ENCODE measurements at places on chromosomes 1 and 21.

DNA sequence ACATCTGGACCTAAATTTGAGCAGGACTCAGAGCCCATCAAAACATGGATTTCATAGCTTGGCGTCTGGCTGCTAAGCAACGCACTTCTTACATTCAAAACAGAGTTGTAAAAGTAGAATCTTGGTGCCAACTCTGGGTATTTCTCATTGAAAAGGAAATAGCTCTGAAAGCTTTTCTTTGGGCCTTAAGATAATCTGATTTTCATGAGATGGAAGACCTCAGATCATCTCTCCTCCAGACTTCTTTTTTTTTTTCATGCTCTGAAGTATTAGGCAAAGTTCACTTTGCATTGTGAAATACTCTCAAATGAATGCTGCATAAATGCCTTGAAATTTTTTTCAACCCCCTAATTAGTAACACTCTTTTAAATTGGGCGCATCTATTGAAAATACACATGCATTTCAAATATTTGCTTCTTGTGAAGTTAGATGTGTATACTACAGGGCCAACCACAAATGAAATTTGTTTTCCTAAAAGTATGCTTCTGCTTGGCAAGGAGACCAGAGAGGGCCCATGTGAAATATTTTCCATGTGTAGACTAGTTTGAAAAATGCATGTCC lies 4.2 kb downstream of the ADAMTS5 start:
- no peak for DNase-seq

DNA sequence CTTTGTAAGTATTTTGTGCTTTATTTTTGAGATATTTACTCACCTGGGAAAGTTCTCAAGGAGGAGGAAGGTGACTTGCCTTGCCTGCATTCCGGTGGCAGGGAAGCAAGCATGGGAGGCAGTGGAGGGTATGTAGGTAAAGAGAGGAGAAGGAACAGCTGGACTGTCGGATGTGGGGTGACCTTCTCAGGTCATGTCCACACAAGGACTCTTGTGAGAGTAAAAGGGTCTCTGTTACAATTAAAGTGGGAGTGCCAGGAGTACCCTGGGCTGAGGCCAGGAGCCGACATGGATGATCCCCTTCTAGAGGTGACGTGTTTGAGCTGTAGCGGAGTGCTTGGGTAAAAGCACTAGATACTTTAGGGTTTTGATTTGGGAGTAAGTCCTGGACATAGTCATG lies 25.0 kb downstream of the UBE4B start:
- DNase-seq = no peak

DNA sequence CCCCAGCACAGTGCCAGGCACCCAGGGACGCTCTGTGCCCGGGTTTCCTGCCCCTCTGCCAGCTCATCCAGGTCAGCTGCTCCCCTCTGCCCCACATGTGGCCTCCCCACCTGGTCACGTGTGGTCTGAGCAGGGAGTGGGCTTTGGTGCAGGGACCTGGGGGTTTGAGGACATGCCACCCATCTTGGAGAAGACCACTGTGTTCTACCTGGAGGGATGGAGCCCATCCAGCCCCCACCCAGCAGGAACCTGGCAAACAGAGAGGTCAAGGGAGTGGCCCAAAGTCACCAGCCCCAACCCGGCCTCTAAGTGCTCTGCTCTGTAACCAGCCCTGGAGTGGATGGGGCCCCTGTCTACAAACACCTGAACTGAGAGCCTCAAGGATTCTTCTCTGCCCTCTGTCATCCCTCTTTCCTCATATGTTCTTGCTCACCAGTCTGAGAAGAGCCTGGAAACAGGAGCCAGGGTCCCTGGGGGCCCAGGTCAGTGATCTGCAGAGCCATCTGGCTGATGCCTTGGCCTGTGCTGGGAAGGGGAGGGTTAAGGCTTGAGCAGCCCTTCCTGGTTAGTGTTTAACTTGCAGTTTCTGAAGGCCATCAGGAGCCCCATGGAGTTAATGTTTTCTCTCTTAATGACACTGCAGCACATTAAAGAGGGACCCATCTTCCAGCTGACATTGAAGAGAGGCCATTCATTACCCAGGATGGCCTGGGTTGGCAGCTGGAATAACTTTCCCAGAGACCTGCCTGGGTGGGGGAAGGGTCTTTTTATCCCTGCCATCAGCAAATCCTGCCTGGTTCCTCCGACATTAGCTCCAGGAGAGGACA lies 235.4 kb downstream of the PTPRU start:
- DNase-seq = no peak

DNA sequence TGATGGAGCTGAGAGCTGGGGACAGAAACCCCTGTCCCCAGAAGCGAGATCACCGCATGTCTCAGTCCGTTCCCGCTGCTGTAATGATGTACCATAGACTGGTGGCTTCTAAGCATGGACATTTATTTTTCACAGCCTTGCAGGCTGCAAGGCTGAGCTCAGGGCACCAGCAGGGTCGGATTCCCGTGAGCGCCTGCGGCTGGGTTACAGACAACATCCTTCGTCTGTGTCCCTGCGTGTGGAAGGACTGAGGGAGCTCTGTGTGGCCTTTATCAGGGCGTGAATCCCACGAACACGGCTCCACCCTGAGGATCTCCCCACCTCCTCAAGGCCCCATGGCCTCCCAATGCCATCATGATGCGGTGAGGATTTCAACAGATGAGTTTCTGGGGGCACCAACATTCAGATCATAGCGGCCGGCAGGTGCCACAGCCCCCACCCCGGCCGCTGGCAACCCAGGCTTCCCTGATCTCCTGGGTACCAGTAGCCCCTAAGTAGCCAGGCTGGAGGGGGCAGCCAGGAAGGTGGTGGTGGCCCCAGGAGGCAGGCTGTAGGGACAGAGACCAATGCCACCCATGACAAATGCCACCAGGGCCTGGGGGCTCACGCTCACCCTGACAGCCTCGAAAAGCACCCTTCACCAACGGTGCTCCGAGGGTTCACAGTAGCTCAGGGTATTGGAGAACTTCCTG lies 104.4 kb downstream of the CRYAA start:
- no peak for DNase-seq

GRCh38 chr1:10734375-10734774 lies 62.1 kb downstream of the CASZ1 start:
- no peak for DNase-seq

- no peak for DNase-seq
These were observed 143.0 kb downstream of the ELAVL4 start for GRCh38 chr1:50251702-50252101.

GRCh38 chr1:197519741-197520334 lies 251.8 kb downstream of the CRB1 start:
- no peak for DNase-seq

DNA sequence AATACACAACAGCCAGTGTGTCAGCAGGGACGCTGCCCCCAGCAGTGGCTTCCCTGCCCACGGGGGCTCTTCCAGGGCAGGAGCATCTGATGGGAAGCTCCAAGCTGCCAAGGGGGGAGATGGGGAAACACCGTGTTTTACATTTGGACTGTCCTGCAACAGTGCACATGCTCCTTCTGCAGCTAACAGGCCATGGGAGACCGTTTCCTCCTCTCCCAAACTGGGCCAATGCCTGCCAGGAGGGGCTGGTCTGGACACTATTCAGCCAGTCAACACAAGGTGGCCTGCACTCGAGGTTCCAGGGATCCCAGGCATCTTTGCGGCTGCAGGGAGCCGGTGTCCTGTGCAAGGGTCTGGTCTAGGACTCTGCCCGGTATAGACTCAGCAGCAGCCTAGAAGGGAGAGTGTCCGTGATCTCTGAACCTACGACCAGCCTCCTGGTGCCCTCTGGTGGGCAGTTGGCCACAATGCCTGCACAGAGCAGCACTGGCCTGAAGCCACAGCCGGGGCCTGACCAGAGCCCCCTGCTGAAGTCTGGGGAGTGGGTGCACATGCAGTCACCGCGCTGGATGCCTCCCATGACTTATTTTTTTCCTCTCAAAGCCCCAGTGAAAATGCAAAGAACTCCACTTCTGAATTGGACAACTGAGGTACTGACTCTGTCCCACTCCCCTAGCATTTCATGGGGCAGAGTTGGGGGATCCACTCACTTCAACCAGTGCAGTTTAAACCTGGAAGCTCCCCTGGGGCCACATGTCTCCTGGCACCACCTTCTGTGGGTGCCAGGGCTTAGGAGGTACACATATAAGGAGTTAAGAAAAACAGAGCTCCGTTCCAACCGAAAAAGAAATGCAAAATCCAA lies 33.3 kb downstream of the RCC2 start:
- DNase-seq = peak; percentile 39

DNA sequence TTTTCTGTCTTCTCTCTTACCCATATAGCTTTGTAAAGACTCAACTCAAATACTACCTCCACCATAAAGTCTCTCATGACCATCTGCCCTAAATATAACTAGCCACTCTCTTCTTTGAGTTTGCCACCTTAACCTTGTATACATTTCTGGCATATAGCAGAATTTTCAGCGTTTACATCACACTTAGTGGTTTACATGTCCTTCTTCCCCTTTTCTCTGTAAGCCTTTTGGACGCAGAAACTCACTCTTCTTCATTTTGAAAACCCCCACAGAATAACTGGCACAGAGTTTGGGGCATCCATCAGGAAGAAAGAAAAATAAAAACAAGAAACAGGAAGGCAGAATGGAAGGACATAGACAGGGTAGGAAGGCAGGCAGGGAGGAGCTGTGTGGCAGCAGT lies 131.8 kb upstream of the DUSP10 start:
- no peak for DNase-seq

DNA sequence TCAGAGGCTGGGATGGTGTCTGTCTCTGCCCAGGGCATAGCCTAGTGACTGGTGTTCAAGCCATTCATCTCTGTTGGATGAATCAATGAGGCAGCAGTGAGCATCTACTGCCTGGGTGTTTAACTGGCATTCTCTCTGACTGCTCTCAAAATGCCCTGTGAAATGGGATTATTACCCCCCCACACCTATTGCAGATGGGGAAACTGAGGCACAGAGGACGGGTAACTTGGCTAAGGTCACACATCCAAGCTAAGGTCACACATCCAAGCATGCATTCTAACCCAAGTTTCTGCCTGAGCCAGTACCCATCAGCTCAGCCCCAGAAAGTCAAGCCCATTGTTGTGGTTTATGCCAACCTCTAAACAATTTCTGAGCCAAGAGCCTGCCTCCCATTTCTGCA lies 5.0 kb downstream of the TTC39A start:
- no peak for DNase-seq

GRCh38 chr21:26087223-26087918 lies 83.2 kb downstream of the APP start:
- DNase-seq = no peak

DNA sequence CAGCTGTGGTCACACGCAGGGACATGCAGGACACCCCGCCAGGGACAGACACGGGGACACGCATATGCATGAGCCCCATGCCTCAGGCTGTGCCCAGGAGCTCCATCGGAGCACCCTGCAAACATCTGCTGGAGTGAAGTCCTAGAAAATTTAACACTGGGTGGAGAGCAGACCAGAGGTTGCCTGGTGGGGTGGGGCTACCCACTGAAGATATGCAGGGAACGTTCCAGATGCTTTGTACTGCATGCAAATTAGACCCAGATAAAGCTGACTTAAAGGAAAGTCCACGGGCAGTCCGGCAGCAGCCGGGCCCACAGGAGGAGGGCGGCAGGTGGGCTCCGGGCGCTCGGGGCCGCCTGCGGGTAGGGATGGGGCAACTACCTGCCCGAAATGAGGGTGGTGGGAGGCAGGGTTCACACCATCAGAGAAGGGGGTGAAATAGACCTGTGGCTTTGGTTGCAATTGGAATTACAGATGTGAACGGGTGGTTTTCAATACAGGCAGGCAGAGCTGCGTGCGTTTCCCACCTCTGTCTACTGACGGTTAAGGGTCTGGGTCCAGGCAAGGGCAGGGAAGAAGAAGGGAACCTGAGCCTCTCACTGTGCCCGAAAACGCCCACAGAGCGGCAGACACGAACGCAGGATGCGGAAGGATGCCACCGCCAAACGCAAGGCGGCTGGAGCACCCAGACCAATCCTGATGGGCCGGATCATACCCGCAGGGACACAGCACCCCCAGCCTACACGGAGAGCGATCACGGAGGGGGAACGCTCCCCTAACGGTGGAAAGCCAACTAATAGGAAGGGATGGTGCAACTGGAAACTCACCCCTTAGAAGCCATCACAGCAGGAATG lies 21.0 kb downstream of the CFAP74 start:
- DNase-seq = no peak

- no peak for DNase-seq
These were observed 3.8 kb upstream of the PRELP start for GRCh38 chr1:203471841-203472240.

DNA sequence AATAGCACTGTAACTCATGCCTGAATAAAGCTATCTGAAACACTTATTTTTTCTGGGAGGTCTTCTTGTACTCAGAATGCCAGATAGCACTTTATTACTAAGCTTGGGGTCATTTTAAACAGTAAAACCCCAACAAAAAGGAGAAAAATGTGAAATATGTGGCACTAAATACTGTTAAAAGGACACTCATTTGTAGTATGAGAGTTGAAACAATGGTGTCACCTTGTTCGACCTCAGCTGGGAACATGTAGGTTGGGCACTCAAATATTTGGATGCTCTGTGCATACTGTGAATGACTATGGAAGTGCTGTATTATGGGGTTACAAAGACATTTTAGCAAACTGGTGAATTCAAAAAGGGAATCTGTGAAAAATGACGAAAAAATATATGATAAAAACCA lies 53.9 kb downstream of the SELENOF start:
- DNase-seq = no peak
